ENCODE measurements at places on chromosomes 2 and 18.

GRCh38 chr2:7242189-7242867, 325.1 kb downstream of the RNF144A start:
- no peak for DNase-seq

GRCh38 chr2:108878276-108878675, 91.7 kb downstream of the CCDC138 start:
- no peak for DNase-seq

GRCh38 chr2:134426721-134427120, 172.8 kb downstream of the MGAT5 start:
- no peak for DNase-seq

DNA sequence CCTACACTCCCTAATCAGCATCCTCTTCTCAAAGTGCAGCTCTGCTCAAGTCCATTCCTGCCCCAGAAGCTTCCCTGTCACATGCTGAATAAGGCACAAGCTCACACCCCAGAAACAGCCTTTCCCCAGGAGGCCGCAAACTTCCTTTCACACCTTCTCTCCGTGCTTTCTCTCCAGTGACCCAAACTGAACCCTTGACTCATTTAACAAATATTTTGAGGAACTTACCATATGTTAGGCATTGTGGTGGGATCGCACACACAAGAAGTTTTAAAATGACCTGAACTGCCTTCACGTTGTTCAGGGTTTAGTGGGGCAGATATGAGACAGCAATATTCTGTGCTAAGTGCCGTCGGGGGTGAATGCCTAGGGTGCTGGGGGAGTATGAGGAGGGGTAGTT, 161.3 kb downstream of the INSIG2 start:
- no peak for DNase-seq

GRCh38 chr2:240223631-240224030, 83.2 kb upstream of the OTOS start:
- DNase-seq: no peak
